ENCODE measurements at places on chromosomes 12 and 14.

DNA sequence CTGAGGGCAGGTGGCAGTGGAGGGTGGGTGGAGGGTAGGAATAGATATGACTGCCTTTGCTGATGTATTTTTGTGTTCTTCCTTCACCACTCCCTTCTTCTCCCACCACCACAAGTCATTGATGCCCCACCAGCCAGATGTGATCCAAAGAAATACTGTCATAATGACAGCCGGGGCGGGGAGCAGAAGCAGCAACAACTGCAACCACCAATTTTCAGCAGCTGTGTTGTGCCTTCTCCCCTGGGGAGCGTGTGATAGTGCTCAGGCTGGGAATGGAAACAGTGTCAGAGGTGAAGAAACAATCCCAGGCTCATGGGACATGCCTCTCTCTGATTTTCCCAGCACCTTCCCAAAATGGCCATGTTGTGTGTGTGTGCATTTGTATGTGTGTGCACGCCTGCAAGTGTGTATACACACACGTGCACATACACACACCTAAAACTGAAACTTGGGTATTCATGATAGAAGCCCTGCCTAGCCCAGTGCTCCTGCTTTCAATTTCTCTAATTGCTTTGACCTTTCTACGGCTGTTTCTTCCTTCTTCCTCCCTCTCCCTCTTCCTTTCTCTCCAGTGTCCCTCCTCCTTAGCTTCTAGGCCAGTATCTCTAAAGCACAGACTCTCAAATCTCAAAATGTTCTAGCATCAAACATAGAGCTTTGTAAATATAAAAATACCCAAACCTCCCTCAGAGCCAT, 299.2 kb upstream of the FKBP4 start:
- DNase-seq, result no peak

GRCh38 chr12:42162193-42162592, 17.5 kb upstream of the GXYLT1 start:
- no peak for DNase-seq

GRCh38 chr12:28242496-28243309, 52.4 kb downstream of the CCDC91 start:
- no peak for DNase-seq

DNA sequence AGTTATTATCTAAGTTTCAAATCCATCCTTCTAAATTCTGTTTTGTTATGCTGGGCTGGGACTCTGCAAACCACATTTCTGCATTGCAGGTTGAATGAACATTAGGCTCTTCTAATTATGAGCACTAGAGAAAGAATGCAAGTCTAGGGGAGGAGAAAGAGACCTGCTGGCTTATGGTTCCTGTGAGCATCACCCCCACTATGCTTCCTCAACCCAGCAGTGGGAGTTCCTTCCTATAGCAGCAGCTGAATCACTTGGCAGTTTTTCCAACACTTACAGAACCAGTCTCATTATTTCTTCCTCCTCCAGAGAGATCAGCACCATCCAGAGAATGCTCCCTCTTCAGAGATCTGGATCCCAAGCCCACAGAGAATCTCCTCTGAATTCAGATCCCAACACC, 297.7 kb upstream of the CLEC14A start:
- DNase-seq, result no peak

GRCh38 chr12:60535363-60535762, 939.5 kb downstream of the SLC16A7 start:
- no peak for DNase-seq

Measured in kidney (tissue), 22 donors.